Breast epithelium (tissue), 4 donors: ENCODE measurements at places on chromosomes 2 and 18.

- H3K36me3 ChIP-seq: no peaks in the 10 kb centered on the region
- no peaks in the 10 kb centered on the region for H3K27me3 ChIP-seq
- no peak overlapping the region for H3K4me3 ChIP-seq
- no peak for DNase-seq
Measured at GRCh38 chr2:8661736-8662135, 20.1 kb upstream of the ID2 start.

DNA sequence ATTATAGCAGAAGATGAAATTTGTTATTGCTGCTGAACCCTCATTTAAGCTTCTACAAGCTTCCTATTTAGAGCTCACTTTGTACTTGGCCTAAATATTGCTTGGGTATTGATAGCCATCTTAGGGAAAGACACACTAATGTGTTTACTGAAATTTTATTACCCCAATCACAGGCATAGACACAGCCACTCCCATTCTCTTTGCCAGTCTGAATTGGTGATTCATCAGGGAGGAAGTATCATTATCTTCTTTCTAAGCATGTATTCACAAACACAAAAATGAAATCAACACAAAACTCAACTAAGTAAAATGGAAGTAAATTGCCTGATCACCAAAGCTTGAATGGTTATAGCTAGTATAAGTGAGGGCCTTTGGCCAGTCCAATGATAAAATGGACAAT is 666.3 kb downstream of the TSN start:
- no peaks in the 10 kb centered on the region for H3K36me3 ChIP-seq
- no peaks in the 10 kb centered on the region for H3K27me3 ChIP-seq
- DNase-seq: no peak
- H3K4me3 ChIP-seq: no peak overlapping the region
- H3K27ac ChIP-seq: no peak overlapping the region
- H3K4me1 ChIP-seq: no peaks in the 10 kb centered on the region

DNA sequence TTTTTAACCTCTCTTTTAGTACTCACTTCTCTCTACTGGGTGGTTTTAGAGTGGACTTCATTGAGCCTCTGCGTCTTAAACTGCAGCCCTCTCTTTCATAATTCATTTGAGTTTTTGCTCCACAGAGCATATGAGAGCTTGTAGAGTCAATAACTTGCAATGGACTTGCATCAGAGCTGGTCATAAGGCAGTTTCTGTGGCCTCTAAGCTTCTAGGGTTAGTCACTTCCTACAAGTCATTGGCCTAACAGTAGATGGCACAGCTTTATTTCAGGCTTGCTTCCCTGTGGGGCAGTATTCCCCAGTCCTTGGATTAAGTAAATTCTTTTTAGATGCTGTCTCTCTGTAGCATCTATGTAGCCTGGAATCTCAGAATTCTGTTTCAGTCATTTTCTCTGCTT is 1435.7 kb downstream of the LRP1B start:
- DNase-seq: no peak
- H3K27ac ChIP-seq: no peak overlapping the region
- no peak overlapping the region for H3K4me3 ChIP-seq
- H3K4me1 ChIP-seq: no peaks in the 10 kb centered on the region
- no peaks in the 10 kb centered on the region for H3K27me3 ChIP-seq

- no peak overlapping the region for H3K4me3 ChIP-seq
- no peak for DNase-seq
- H3K27ac ChIP-seq: no peak overlapping the region
- no peaks in the 10 kb centered on the region for H3K36me3 ChIP-seq
- H3K4me1 ChIP-seq: no peaks in the 10 kb centered on the region
Measured at GRCh38 chr2:46878886-46879285, 36.7 kb downstream of the MCFD2 start.

DNA sequence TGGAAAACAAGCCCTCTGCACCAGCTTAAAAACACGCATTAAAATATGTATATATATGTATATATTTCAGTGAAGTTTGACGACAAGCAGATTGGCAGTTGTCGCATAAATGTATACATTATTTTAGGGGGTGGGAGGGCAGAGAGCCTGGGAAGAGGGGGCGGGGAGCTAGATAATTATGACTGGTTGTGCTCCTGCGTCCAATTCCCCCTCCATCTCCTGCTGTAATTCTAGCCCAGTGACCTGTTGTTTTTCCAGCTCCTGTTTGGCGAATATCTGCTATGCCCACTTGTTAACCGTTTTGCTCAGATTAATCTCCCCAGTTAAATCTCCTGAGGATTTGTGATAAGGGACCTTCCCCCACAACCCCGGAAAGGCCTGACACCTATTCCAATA is 656 bp downstream of the UNC80 start:
- DNase-seq: no peak
- peaks cover 8% of the 10 kb centered on the region for H3K27me3 ChIP-seq
- peak overlapping the region; percentile 62 for H3K4me3 ChIP-seq
- H3K27ac ChIP-seq: no peak overlapping the region

DNA sequence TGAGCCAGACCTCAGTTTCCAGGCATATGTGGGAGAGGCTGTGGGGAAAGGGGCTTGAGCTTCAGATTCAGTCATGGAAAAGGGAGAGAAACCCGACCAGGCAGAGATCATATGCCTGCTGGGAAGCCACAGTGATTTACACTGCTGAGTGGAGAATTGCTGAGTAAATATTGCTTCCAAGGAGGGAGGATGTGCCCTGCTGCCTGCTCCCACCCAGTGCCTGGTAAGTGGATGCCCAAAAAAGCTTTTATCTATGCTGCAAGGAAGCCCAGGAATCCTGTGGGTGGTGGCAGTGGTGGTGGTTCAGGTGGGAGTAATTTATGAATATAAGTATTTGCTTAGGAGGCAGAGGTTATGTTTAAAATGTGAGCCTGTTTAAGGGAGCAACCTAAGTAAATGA is 39.5 kb downstream of the INO80C start:
- H3K27me3 ChIP-seq: no peaks in the 10 kb centered on the region
- no peak overlapping the region for H3K4me3 ChIP-seq
- no peak for DNase-seq
- H3K36me3 ChIP-seq: no peaks in the 10 kb centered on the region
- no peaks in the 10 kb centered on the region for H3K4me1 ChIP-seq

DNA sequence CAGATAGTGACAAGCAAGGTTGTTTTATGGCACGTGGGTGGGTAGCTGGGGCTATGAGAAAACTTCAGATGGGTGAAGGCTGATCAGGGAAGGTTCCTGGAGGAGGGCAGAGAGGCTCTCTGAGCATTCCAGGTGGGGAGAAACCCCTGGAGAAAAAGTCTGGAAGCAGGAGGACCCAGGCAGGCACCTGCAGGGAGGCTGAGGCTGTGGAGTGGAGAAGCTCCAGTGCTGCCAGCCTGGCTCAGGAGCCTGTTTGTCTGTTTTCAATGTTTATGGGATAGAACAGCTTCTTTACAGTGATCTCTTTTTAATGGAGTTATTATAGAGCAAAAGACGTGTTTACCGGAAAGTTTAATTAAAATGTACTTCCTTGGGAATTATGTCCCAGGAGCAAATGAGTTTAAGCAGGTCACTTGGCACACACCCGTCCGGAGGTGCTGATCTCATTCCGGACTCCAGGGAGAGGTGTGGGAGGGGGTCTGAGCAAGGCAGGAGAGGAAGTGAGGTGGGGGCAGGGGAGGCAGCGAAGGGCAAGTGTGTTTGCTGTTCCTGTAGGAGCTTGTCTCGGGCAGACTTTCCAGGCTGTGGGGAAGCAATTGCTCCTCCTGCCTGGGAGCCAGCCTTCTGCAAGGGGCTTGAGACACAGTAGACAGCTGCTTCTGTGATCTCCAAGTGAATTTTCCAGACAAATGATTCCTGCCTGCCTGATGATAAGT is 239.5 kb downstream of the MYCN start:
- no peaks in the 10 kb centered on the region for H3K36me3 ChIP-seq
- H3K27me3 ChIP-seq: no peaks in the 10 kb centered on the region
- H3K4me1 ChIP-seq: no peaks in the 10 kb centered on the region
- no peak overlapping the region for H3K4me3 ChIP-seq
- DNase-seq: no peak

GRCh38 chr18:5900262-5900661 is 4.9 kb upstream of the TMEM200C start:
- peaks cover 5% of the 10 kb centered on the region for H3K27me3 ChIP-seq
- no peak for DNase-seq
- H3K4me1 ChIP-seq: no peaks in the 10 kb centered on the region

- DNase-seq: no peak
- H3K27me3 ChIP-seq: no peaks in the 10 kb centered on the region
- no peaks in the 10 kb centered on the region for H3K36me3 ChIP-seq
- H3K4me3 ChIP-seq: no peak overlapping the region
Measured at GRCh38 chr2:19256121-19256601, 102.3 kb downstream of the OSR1 start.

- no peak overlapping the region for H3K27ac ChIP-seq
- no peaks in the 10 kb centered on the region for H3K27me3 ChIP-seq
- H3K36me3 ChIP-seq: no peaks in the 10 kb centered on the region
- no peak overlapping the region for H3K4me3 ChIP-seq
- H3K4me1 ChIP-seq: no peaks in the 10 kb centered on the region
Measured at GRCh38 chr2:65922794-65923193, 490.4 kb upstream of the SPRED2 start.

DNA sequence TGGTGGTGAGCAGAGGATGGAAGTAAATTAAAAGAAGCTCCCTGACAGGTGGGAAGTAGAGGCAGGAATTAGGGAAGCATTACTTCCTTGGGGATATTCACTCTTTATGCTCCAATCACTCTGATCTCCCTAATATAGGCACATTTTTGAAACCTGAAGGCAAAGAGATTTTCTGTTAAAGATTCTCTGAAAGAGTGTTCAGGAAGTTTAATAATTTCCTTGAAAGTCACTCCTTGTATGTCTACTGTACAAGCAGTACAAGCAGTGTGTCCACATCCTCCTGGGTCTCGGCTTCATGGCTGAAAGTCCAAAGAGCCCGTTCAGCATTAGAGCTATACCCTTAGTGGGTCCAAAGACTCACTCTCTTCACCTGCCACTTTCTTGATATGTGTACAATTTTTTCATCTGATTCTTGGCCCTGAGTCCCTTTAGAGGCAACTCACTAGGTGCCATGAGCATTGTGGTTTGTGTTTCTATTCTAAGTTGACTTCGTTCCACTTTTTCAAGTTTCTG is 60.2 kb downstream of the AAK1 start:
- no peaks in the 10 kb centered on the region for H3K4me1 ChIP-seq
- DNase-seq: no peak
- no peak overlapping the region for H3K4me3 ChIP-seq
- no peaks in the 10 kb centered on the region for H3K27me3 ChIP-seq

DNA sequence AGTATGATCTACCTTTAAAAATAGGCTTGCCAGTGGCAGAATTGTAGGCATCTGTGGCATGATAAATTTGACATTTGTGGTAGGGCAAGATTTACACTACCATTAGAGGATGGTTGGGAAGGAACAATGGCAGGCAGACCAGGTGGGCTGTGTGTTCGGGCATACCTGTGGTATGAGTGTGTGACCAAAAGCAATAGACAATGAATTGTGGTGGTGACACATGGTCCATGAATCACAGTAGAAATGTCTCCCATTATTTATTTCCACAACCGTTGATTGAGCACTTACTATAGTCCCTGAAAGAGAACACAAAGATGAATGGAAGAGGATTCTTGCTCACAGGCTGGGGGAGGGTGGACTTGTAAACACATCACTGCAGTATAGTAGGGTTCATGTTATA is 29.9 kb upstream of the RUFY4 start:
- no peak for DNase-seq
- H3K27ac ChIP-seq: no peak overlapping the region

GRCh38 chr2:111900859-111901258 is 2.5 kb downstream of the MERTK start:
- no peak for DNase-seq
- H3K4me1 ChIP-seq: no peaks in the 10 kb centered on the region
- no peaks in the 10 kb centered on the region for H3K36me3 ChIP-seq
- H3K4me3 ChIP-seq: peak overlapping the region; percentile 94

GRCh38 chr2:135259123-135259522 is 207.0 kb downstream of the RAB3GAP1 start:
- H3K27me3 ChIP-seq: no peaks in the 10 kb centered on the region
- H3K36me3 ChIP-seq: no peaks in the 10 kb centered on the region
- H3K4me1 ChIP-seq: no peaks in the 10 kb centered on the region
- no peak overlapping the region for H3K27ac ChIP-seq
- H3K4me3 ChIP-seq: no peak overlapping the region
- no peak for DNase-seq

- no peaks in the 10 kb centered on the region for H3K4me1 ChIP-seq
- H3K36me3 ChIP-seq: no peaks in the 10 kb centered on the region
- H3K4me3 ChIP-seq: no peak overlapping the region
Measured at GRCh38 chr2:123453046-123453700, 571.9 kb upstream of the CNTNAP5 start.

- H3K4me1 ChIP-seq: no peaks in the 10 kb centered on the region
- H3K4me3 ChIP-seq: no peak overlapping the region
- no peak for DNase-seq
- H3K36me3 ChIP-seq: no peaks in the 10 kb centered on the region
- H3K27ac ChIP-seq: no peak overlapping the region
Measured at GRCh38 chr2:67854103-67854743, 208.6 kb downstream of the C1D start.

- no peak for DNase-seq
- no peaks in the 10 kb centered on the region for H3K4me1 ChIP-seq
- no peak overlapping the region for H3K4me3 ChIP-seq
- H3K27ac ChIP-seq: no peak overlapping the region
Measured at GRCh38 chr2:157726946-157727345, 98.3 kb upstream of the ACVR1C start.

DNA sequence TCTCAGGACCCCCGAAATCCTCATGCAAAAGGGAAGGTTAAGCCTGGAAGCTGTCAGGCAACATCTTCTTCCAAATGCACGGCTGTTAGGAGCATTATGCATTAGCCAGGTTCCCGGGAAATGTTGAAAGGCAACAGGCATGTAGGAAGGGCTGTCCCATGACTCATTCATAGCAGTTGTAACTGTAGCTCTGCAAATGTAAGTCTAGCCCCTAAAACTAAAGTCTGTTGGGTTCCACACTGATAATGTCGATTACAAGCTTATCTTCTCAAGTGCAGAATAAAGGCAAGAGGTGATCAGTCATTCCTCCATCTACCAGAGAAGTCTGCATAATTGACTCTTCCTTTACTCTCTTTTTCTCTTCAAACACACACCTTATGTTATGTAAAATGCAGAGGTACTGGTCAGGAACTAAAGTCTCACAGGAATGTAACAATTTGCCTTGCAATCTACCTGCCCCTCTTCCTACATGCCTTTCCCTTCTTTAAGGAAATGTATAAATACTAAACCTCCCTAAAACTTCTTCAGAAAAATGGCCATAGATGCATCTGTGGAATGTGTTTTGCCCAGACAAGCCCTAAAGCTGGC is 99.8 kb downstream of the AKAIN1 start:
- no peak for DNase-seq
- H3K4me1 ChIP-seq: no peaks in the 10 kb centered on the region
- no peak overlapping the region for H3K27ac ChIP-seq
- H3K36me3 ChIP-seq: no peaks in the 10 kb centered on the region
- H3K4me3 ChIP-seq: no peak overlapping the region

GRCh38 chr2:138012968-138013367 is 48.7 kb downstream of the HNMT start:
- no peaks in the 10 kb centered on the region for H3K36me3 ChIP-seq
- no peak overlapping the region for H3K4me3 ChIP-seq
- no peaks in the 10 kb centered on the region for H3K27me3 ChIP-seq
